ENCODE measurements at places on chromosomes 4 and X.

DNA sequence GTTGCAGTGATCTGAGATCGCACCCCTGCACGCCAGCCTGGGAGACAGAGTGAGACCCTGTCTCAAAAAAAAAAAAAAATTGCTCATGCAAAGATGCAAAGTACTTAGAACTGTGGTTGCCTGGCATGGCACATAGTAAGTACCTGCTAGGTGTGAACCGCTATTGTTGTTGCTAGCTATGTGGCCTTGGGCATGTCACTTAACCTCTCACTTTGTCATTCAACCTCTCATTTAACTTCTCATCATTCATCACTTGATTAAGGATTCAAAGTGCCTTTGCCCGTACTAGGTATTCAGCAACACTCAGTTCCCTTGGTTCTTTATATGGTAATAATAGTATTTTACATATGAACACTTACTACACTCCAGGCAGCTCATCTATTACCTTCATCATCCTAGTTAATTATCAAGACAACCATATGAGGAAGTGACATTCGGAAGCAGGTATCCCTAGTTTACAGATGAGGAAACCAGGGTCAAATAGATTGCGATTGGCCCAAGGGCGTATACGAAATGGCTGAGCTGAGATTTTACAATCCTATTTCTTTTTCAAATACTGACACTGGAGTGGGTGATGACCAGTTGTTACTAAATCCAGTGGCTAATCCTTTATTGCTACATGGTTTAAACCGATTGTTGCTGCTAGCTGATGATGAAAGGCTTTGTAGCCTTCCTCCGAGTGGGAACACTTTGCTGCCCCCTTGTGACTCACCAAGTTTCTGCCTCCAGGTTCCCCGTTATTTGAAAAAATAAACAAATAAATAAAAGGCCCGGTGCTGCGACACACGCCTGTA, 28.8 kb upstream of the SOWAHD start:
- DNase-seq: peak; percentile 36

- no peak for DNase-seq
These were observed 6.2 kb upstream of the GABRA4 start for GRCh38 chr4:46999566-46999965.

- no peak for DNase-seq
These were observed 43.2 kb downstream of the BCLAF3 start for GRCh38 chrX:19947612-19948011.

DNA sequence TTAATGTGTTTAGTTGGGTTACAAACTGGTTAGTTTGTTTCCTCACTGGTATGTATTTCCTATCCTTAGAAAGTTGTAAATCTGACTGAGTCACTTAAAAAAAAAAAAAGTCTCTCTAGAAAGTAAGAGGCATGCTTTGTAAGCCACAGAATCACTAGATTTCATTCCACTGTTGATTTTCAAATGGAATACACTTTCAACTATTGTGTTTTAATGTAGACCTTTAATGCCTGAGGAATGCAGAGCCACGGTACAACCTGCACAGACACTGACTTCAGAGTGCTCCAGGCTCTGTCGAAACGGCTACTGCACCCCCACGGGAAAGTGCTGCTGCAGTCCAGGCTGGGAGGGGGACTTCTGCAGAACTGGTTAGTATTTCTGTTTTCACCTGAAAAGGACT, 88.6 kb downstream of the HHIP start:
- no peak for DNase-seq

DNA sequence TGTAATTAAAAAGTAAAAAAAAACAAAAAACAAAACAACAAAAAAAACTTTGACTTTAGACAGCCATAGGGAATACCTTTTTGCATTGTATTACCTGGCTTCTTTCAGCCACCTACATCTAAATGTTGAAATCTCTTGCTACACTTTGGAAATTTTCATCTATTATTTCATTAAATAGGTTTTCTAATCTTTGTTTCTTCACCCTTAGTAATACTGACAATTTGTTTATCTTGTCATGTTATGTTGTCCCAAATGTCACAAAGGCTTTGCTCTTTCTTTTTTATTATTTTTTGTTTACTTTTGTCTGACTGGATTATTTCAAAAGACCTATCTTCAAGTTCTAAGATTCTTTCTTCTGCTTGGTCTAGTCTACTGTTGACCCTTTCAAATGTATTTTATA, 7.5 kb downstream of the PF4 start:
- no peak for DNase-seq

GRCh38 chr4:11438647-11439046, 10.0 kb upstream of the HS3ST1 start:
- no peak for DNase-seq

- DNase-seq: no peak
These were observed 8.1 kb upstream of the DKK2 start for GRCh38 chr4:107044170-107044569.

- DNase-seq: no peak
These were observed 459.8 kb upstream of the DIPK2B start for GRCh38 chrX:45660477-45660876.

DNA sequence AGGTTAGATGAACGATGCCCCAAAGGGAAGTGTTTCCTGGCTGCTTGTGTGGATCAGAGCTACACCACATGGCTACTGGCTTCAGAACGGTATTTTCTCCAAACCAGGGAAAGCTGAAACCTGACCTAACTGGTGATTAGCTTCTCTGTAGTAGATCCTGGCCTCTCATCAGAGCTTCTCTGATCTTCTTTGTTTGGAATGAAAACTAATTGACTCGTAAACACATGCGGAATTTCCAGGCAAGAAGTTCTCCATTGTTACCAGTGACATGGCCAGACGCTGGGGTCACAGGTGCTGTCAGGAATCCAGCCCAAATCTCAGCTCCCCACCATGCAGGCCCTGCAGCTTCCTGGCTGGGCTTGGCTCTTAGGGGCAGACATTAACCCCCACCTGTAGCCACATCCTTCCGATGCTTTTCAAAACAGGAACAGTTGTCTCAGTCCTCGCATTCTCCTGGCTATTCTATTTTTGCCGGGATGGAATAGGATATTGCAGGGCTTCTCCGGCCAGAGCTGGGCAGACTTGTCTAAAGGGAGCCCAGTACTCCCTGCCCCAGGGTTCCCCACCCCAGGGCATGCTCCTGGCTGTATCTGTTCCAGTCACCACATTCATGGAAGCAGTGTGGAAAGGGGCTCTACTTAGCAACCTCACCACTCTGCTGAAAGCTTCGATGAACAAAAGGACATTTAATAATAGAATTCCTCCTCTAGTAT, 305.4 kb upstream of the F9 start:
- no peak for DNase-seq

DNA sequence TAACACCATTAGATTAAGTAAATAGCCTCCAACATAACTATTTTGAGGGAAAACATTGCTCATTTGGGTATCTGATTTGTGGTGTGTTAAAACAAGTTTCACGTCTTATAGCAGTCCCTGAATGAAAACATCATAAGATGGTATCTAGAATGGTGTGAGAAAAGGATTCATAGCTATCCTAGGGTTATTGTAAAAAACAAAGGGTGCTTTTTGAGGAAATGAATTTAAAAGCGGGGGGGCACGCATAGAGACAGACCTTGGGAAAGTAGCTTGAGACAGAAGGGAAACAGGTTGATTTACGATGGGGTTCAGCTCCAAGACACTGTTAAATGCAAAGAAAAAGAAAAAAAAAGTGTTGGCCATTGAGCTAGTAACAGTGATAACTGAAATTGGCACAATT, 768 bp upstream of the CXCL10 start:
- no peak for DNase-seq

- DNase-seq: no peak
These were observed 973.7 kb upstream of the AGA start for GRCh38 chr4:178415925-178416324.

DNA sequence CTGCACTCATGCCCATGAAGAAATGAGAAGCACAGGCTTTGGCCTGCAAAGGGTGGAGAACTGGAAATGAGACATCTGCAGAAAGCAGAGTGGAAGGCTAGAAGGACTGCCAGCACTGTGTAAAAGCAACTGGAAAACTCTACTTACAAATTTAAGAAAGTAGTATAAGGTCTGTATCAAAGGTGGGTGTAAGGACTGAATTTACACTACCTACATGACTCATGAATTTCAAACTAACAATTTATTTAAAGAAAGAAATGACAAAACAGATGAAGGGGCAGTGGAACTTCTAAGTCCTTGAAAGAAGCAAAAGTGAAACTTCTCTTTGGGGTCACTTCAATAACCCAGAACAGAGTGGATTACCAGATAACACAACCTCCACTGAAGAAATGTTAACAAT, 71.2 kb downstream of the SLC10A7 start:
- no peak for DNase-seq

- peak; percentile 30 for DNase-seq
These were observed 95.4 kb downstream of the GPR143 start for GRCh38 chrX:9670136-9670814.

GRCh38 chr4:3463556-3464348, 646 bp downstream of the DOK7 start:
- DNase-seq: no peak

DNA sequence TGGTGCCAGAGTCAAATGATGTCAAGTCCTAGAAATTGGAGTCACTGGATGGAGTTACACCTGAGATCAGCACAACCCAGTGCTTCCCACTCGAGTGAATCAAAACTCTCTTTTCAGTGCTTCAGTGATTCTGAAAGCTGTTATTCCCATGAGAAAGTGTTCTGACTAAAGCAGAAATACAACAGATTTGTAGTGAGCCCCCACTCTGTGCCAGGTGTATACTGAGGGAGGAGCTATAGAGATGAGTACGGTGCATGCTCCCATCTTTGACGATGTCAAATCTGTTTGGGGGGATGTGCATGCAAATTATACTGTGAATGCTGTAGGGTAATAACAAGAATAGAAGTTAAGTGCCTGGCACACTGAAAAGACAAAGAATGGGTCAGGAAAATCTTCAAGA, 330.2 kb downstream of the HS3ST1 start:
- no peak for DNase-seq

DNA sequence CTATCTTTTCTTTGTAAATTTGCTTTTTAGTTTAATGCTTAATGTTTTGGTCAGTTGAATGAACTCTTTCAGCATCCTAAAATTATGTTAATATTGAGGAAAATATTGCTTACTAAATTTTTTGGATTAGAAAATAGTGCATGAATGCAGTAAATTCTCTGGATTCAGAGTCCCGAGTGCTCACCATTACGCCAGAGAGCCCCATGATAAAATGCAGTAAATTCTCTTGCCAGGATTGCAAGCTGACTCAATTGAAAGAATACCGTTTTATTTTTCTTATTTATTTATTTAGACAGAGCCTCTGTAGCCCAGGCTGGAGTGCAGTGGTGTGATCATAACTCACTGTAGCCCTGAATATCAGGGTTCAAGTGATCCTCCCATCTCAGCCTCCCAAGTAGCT, 60.9 kb upstream of the ENPEP start:
- DNase-seq: no peak

DNA sequence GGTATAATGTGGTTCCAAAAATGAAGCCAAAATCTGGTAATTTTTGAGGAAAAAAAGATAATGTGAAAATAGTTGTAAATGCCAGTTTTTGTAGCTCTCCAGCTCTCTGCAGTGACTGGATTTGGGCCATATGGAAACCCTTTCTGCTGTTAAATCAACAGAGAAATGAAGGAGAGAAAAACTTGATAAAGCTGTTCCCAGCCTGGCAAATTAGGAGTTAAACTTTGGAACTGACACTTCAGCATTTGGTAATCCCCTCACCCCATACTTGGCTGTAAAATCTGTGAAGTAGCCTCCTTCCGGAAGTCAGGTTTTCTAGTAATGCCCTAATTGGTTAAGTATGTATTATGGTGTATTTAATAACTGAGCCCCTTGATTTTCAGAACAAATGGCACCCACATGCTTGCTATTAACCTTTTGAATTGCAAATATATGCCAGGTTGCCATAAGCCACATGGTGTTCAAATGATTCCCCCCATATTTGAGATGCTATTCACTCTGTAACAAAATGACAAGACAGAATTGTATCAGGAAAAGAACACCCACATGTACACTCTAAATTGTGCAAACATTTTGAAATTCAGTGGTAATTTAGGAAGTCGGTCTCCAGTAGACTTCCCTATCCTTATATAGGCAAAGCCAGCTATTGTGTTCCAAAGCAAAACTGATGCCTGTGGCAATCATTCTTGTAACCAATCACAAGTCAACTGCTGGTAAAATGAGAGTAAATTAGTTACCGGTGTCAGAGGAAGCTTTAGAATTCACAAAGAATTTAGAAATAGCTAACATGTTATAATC, 96.3 kb upstream of the ADAMTS3 start:
- no peak for DNase-seq

DNA sequence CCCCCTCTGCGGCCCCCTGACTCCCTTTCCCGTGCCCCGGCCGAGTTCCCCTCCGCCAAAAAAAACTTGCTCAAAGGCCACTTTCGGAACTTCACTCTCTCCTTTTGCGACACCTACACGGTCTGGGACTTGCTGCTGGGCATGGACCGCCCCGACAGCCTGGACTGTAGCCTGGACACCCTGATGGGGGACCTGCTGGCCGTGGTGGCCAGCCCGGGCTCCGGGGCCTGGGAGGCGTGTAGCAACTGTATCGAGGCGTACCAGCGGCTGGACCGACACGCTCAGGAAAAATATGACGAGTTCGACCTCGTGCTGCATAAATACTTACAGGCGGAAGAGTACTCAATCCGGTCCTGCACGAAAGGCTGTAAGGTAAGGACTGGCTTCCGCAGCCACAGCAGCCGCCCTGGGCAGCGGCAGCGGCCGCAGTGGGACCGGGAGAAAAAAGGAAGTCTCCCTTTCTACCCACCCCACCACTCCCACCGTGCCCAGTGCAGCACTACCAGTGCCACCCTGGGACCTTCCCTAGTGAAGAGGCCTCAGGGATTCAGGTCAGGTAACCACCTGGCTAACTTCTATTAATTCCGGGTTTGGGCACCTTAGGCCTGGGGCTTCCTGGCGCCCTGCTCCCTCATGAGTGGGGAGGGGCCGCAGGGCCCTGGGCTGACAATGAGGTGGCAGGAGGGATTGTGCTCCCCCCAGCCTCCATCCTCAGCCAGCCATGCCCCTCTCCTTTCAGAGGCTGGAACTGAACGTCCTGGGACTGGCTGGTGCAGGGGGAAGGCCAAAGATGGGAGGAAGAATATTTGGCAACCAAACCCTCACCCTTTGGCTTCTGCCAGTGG, 1.9 kb downstream of the NALF2 start:
- no peak for DNase-seq

GRCh38 chr4:86549163-86549788, 44.8 kb upstream of the PTPN13 start:
- no peak for DNase-seq

Measured in AG09319 (cell line).